HEK293T (cell line): ENCODE measurements at places on chromosomes 5 and 9.
A peak's percentile ranks its signal among the peaks of the same experiment; 100 is the strongest.

GRCh38 chr9:126111556-126111955 lies 215.1 kb upstream of the MVB12B start:
- no peak for DNase-seq

GRCh38 chr5:157613385-157614245 lies 38.0 kb upstream of the ADAM19 start:
- DNase-seq, result no peak

GRCh38 chr5:173832386-173832785 lies 55.8 kb upstream of the CPEB4 start:
- no peak for DNase-seq

- DNase-seq, result no peak
Observed at GRCh38 chr5:107011605-107012004, 659.1 kb downstream of the EFNA5 start.

GRCh38 chr9:24912767-24913166 lies 367.1 kb upstream of the IZUMO3 start:
- DNase-seq, result no peak

GRCh38 chr5:169656125-169656901 lies 19.2 kb downstream of the DOCK2 start:
- no peak for DNase-seq

- DNase-seq, result no peak
Observed at GRCh38 chr9:94788570-94789105, 62.1 kb downstream of the AOPEP start.

DNA sequence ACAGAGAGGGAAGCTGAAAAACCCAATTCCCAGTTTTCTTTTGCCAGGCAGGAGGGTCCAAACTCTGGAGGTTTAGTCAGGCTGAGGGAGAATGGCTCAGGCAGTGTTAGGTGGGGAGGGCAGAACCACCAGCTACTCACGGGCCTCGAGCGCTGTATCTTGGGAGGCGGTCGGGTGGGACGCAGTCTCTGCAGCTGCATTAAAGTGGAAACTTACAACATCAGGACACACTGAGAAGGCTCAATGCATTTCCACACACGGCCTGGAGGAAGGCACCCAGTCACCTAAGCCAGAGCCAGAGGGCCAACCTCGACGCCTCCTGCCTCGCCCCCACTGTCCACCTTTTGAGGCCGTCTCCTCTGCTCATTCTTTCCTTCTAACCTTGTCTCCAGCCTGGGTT lies 55.6 kb downstream of the CRB2 start:
- DNase-seq, result no peak

DNA sequence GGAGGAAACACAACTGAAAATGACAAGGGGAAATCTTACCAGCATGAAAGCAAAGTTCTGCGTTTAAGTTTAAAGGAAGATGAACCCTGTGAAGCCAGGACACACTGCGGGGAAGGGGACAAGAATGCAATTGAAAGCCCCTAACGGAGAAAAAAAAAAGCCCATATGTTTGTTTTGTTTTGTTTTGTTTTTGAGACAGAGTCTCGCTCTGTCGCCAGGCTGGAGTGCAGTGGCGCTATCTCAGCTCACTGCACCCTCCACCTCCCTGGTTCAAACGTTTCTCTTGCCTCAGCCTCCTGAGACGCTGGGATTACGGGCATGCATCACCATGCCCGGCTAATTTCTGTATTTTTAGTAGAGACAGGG lies 2.9 kb downstream of the STK10 start:
- DNase-seq, result no peak

DNA sequence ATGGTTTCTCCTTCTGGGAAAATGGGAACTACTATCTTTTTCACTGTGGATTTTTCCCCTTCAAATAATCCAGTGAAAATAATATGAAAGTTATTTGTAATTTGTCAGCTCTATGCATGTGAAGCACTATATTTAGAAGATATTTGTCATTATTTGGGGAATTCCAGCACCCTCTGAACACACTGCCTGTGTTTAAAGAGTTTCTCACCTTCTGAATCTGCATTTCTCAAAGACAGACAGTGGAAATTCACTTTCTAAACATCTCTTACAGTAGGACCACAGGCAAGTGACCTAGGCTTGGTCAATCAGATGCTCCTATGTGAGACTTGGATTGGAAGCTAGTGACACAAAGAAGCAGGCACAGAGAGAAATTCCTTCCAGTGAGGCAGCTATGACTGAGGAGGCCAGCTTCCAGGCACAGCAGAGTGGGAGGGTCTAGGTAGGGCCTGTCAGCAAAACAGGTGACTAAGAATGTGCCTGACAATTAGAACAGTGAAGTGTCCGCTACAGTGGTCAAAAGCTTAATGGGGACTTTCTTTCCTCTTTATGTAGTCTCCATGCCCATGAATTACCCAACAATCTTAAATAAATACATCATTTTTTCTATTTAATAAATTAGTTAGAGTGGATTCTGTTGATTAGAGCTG lies 167.2 kb downstream of the HMHB1 start:
- no peak for DNase-seq

- no peak for DNase-seq
Observed at GRCh38 chr5:68431601-68432337, 216.2 kb downstream of the PIK3R1 start.

DNA sequence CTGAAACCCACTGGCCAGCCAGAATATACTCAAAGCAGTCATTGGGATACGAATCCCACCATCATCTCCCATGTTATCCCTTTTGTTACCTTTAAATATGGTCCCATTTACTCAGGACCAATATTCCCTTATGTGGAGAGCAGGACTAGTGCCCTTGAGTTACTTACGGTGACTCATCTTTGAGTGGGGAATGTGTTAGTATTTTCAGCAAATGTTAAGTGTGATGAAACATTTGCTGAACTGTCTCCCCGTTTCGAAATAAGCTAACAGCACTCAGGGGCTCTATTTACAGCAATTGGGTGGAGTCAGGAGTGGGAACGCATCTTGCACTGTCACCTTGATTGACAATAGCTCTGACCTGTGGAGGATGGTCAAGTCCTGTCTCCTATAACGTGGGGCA lies 67.4 kb downstream of the CTSL start:
- DNase-seq, result no peak

- DNase-seq, result no peak
Observed at GRCh38 chr5:89346573-89346972, 463.6 kb upstream of the MEF2C start.

GRCh38 chr9:98900725-98901124 lies 43.0 kb upstream of the COL15A1 start:
- no peak for DNase-seq

DNA sequence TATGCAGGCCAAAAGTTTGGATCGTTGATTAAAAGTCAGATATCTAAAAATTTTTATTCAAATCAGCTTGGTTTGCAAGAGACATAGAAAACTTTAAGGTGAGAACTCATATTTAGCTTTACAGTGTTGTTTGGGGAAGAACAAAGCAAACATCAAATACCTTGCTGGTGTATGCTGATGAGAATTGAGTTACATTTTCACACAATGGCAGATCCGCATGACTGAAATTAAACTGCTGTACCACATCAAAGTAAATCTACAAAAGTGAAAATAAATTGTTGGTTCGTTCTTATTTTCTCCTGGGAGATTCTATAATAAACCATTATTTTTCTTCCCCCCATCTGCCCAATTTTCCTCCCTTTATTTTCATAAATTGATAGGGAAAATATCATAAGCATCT lies 198.2 kb upstream of the PCSK5 start:
- DNase-seq, result no peak

DNA sequence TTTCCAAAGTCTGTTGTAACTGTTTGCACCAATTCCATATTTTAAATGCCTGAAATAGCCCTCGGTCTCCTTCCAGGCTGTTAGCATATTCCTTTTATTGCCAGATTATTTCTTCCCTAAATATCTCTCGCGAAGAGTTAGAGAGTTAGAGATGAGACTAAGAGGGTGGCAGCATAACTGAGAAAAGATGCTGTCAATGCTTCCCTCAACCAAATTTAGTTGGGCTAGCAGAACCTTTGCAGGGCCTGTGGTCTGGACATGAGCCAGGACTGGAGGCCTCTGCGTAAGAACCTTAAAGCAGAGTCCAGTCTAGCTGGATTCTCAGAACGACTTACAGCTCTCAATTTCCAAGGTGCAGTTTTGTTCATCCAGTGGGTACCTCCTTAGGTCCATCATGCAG lies 135.9 kb downstream of the GABRB2 start:
- no peak for DNase-seq

GRCh38 chr9:123687246-123687751 lies 242.6 kb downstream of the DENND1A start:
- DNase-seq, result peak; percentile 20

DNA sequence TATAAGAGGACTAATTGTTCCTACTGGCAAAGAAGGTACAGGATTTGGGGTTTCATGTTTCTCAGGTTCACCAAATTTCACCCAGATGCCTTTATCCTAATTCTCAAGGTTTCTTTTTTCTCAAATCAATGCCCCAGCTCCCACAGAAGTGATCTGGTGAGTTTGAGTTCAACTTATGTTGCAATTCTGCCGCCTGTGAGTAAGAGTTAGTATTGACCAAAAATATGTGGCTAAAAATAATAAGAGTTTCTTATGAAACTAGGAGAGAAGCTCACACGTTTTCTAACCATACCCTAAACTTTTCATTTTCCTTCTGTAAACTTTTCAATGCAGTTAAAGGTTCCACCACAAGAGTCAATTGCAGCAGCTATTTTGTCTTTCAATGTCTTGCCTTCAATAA lies 15.1 kb downstream of the SLCO6A1 start:
- no peak for DNase-seq

DNA sequence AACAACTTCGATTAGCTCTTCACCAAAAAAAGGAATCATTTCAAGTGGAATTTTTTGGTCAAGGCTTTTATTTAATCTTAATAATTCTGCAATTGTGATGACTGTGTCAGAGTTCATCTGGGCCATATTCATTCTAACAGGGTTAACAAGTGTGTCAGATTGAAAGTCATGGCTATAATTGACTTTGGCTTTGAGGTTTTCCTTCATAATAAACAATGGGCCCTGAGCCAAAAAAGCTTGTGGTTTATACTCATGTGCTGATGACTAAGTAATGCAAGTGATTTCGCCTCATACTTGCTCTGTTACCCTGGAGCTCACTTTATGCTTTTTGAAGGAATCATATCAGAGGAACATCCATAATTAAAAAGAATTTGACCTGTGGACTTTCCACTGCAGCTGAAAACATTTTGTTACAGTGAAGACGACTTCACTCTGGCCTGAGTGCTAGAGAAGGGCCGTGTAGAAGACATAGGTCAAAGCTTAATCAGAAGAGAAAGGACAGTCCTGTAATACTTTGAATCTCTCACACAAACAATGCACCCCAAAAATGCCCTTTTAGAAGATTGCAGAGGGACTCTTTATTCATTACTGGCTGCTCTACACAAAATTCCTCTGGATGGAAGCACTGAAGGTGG lies 101.7 kb downstream of the GDNF start:
- no peak for DNase-seq

- DNase-seq, result no peak
Observed at GRCh38 chr9:104090578-104090977, 3.5 kb upstream of the SMC2 start.

DNA sequence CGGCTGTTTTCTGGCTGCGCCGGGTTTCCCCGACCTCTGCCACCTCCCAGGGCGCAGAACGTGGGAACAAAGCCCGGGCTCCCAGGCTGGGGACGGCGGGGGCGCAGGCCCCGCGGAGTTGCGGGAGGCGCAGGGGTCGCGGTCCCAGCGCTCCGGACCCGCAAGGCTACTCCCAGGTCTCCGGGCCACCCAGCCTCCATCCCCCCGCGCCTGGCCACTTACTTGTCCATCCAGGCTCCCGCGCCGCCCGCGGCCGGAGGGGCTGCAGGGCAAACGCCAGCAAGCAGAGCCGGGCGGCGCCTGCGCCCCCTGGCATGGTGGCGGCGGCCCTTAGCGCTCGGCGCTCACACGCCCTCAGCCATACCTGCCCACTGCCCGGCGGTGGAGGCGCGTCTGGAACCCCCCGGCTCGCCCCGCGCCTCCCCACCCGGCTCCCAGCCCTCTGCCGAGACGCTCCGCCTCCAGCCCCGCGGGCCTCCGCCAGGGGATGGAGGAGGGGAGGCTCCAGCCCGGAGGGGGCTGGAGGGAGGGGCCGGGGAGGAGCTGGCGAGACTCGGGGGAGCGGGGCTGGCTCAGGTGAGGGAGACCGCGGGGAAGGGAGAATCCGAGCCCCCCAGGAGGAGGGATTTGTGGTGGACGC lies at the start of gene ADAM19:
TSS of gene ADAM19 (minus strand) at position 395 of the 640 bp plus-strand sequence. CDS start at position 316, 79 bp downstream.
- peak; percentile 70 for DNase-seq

DNA sequence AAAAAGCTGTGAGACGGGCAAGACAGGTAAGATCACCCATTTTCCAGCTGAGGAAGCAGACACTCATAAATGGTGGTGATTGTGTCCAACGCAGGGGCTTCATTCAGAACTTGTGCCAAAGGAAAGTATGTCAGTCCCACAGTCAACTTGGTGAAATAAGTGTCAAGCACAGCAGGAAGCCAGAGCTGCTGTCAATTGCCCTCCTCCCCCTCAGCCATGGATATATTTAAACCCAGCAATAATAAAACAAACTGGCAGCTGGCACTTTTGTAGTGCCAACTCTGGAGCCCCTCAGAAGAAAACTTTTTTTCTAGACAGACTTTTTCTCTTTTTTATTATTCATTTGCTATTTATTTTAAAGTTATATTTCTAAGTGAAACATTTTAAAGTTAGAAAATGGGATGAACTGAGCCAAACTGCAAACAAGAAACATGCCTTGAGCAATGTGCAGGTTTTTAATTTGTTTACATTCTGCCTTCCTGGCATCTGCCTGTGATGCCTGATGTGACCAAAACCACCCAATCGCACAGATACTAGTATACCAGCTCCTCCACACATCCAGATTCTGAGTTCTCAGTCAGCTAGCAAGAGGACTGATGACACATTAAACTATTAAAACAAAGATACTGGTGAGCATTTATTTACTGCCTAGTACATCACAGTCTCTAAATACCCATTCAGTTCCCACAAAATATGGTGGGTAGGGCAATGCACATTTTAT lies 17.0 kb downstream of the DMAC1 start:
- DNase-seq, result no peak

DNA sequence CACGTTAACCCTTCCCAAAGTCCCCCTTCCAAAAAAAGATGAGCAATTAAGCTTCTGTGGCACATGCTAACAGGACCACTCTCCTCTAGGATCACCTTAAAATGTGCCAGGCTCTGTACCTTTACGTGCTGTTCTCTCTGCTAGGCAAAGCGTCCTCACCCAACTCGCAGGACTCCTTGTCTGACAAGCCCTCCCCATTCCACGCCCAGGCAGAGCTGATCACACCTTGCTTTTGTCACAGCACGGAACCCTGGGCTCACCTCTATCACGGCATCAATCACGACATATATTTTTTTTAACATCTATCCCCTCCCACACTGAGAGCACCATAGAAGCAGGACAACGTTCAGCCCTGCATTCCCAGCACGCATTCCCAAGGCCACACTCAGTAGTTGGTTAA lies 47.1 kb downstream of the CDK5RAP2 start:
- DNase-seq, result no peak

DNA sequence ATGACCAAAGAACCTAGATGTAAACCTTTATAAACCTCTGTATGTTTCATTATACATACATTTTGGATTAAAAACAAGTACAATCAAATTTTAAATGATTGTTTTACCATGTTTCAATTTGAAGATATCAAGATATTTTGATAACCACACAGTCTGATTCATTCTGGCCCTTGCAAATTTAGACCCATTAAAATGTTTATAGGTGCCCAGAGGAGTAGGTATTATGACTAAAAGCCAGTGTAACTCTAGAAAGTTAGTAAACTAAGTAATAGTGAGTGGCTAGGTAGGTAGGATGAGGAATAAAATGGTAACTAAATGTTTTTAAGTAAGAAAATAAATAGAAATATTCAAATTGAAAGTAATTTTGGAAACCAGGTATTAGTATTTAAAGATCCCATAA lies 165.5 kb downstream of the PBX3 start:
- no peak for DNase-seq
